ENCODE measurements at places on chromosomes 4 and X.
A peak's percentile ranks its signal among the peaks of the same experiment; 100 is the strongest.

DNA sequence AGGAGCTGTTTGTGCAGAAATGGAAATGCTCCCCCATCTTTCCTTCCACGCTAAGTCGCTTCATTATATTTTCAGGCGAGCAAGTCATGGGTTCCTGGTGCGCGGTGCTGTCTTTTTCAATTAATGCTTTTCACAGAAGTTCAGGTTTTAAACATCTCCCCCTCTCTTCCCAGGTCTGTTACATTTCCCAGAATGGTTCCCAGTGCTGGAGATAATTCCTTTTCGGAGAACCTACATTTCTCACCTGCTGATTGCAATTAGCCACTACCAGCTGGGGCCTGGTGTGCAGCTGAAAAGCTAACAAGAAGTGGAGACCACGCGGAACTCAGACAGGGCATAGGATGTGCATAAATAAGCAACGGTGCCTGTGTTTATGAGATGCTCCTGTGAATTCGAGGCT lies 217.8 kb downstream of the MID1IP1 start:
- H3K27me3 ChIP-seq: no peaks in the 10 kb centered on the region
- no peak for DNase-seq
- H3K27ac ChIP-seq: no peak overlapping the region
- no peak overlapping the region for H3K4me3 ChIP-seq
- no peaks in the 10 kb centered on the region for H3K36me3 ChIP-seq

DNA sequence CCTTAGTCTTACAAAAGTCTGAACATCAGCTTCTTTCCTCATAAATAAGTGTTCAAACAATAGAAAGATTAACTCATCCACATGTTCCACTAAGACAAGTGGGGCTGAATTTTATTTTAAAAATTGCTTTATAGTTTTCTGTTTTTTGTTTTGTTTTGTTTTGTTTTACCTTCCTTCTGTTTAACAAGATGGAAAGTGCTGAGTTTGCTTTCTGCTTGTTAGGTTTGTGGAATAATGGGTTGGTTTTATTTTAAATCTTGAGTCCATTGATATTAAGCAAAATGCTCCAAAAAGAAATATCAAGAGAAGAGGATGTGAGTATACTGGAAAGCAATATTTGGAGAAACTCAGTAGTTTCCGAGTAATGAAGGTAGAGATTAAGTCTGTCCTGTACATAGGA lies 458.7 kb downstream of the FAT4 start:
- no peak overlapping the region for H3K27ac ChIP-seq
- H3K36me3 ChIP-seq: peaks cover 14% of the 10 kb centered on the region
- H3K4me1 ChIP-seq: no peaks in the 10 kb centered on the region
- no peaks in the 10 kb centered on the region for H3K27me3 ChIP-seq

GRCh38 chrX:136963973-136964372 lies 69.8 kb downstream of the GPR101 start:
- no peaks in the 10 kb centered on the region for H3K27me3 ChIP-seq
- no peaks in the 10 kb centered on the region for H3K36me3 ChIP-seq
- no peak for DNase-seq
- no peak overlapping the region for H3K4me3 ChIP-seq

- H3K4me1 ChIP-seq: peaks cover 2% of the 10 kb centered on the region
- H3K27ac ChIP-seq: no peak overlapping the region
- H3K36me3 ChIP-seq: peaks cover 8% of the 10 kb centered on the region
- H3K4me3 ChIP-seq: no peak overlapping the region
- no peak for DNase-seq
These were observed 71.2 kb downstream of the LNX1 start for GRCh38 chr4:53520116-53520515.

- no peak overlapping the region for H3K4me3 ChIP-seq
- no peak for DNase-seq
- H3K4me1 ChIP-seq: no peaks in the 10 kb centered on the region
- H3K27me3 ChIP-seq: peaks cover 2% of the 10 kb centered on the region
- H3K36me3 ChIP-seq: no peaks in the 10 kb centered on the region
- H3K27ac ChIP-seq: no peak overlapping the region
These were observed 691.4 kb downstream of the PCDH7 start for GRCh38 chr4:31411565-31411964.

GRCh38 chr4:145545538-145546174 lies 64.0 kb downstream of the SMAD1 start:
- H3K4me1 ChIP-seq: peaks cover 47% of the 10 kb centered on the region
- H3K36me3 ChIP-seq: peaks cover 21% of the 10 kb centered on the region
- peak overlapping the region; percentile 99 for H3K27ac ChIP-seq

DNA sequence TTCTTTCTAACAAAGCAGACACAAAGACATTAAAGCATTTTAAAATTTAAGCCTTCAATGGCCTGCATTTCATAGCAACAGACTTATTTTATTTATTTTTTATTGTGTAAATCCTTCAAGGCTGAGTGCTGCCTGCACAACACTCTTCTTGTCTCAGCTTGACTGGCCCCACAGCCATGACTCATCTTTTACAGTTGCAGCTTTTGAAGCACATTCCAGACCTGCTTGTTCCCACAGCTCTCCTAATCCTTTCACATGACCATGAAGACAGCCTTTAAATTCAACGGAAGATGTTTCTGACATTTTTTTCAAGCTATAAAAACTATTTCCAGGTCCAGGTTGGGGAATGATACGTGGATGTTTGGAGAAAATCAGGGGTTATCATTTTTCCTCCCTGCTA lies 276.9 kb upstream of the TACR3 start:
- no peaks in the 10 kb centered on the region for H3K27me3 ChIP-seq
- no peak overlapping the region for H3K27ac ChIP-seq
- H3K4me1 ChIP-seq: peaks cover 2% of the 10 kb centered on the region
- no peaks in the 10 kb centered on the region for H3K36me3 ChIP-seq
- no peak overlapping the region for H3K4me3 ChIP-seq
